ENCODE measurements at places on chromosomes 7 and 10. TPM values are rescaled to one million over a fixed set of nuclear protein-coding genes. Genes with fewer than 3 reads are reported as not detected.

DNA sequence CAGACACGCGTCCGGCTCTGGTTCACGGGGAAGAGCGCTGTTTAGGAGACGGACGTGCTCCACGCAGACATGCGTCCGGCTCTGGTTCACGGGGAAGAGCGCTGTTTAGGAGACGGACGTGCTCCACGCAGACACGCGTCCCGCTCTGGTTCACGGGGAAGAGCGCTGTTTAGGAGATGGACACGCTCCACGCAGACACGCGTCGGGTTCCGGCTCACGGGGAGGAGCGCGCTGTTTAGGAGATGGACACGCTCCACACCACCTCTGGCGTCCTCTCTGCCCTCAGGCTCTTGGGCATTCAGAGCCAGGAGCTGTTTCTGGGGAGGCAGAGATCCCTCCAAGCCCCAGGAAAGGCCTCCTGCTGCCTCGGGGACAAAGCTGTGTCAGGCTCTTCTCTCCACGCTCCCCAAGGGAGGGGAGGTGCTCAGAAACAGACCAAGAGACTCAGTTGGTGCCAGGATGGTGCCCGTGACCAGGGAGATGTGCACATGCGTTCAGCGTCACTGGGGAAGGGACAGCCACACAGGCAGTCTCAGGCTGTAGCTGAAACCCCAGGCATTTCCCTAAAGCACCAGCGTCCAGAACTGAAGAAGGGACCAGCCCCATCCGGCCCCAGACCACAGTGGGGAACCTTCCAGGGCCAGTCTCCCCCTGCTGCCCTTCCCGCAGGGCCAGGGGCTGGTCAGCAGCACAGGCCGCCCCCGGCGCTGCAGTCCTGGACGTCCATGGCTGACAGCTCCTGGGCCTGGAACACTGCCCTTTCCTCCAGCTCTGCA lies 175.6 kb downstream of the ELFN1 start:
- DNase-seq = no peak
- H3K36me3 ChIP-seq = peaks cover 2% of the 10 kb centered on the region
- H3K4me3 ChIP-seq = no peak overlapping the region
- H3K27me3 ChIP-seq = no peaks in the 10 kb centered on the region
- no peak overlapping the region for H3K27ac ChIP-seq
- no peaks in the 10 kb centered on the region for H3K4me1 ChIP-seq

DNA sequence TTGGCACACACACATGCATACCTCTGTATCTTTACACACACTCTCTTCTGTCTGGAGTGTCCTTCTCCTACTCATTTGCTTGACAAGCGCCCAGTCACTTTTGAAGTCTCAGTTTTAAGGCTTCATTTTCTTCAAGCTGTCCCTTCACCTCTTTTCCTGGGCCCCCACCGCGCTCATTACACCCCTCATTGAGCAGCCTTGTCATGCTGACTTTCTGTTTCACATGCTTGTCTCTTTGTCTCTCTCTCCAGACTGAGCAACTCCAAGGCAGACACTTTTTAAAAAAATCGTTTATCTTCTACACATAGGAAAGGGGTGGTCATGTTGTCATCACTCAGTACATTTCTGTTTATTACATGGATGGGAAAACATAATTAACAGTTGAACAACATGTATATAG lies 225.2 kb upstream of the FZD1 start:
- no peaks in the 10 kb centered on the region for H3K36me3 ChIP-seq
- no peak overlapping the region for H3K27ac ChIP-seq
- no peaks in the 10 kb centered on the region for H3K4me1 ChIP-seq
- H3K27me3 ChIP-seq = no peaks in the 10 kb centered on the region
- no peak overlapping the region for H3K4me3 ChIP-seq
- DNase-seq = no peak

GRCh38 chr10:10320956-10321355 lies 696.7 kb upstream of the CELF2 start:
- no peak overlapping the region for H3K27ac ChIP-seq
- H3K4me3 ChIP-seq = no peak overlapping the region
- no peaks in the 10 kb centered on the region for H3K27me3 ChIP-seq
- no peaks in the 10 kb centered on the region for H3K4me1 ChIP-seq
- no peaks in the 10 kb centered on the region for H3K36me3 ChIP-seq
- DNase-seq = no peak

DNA sequence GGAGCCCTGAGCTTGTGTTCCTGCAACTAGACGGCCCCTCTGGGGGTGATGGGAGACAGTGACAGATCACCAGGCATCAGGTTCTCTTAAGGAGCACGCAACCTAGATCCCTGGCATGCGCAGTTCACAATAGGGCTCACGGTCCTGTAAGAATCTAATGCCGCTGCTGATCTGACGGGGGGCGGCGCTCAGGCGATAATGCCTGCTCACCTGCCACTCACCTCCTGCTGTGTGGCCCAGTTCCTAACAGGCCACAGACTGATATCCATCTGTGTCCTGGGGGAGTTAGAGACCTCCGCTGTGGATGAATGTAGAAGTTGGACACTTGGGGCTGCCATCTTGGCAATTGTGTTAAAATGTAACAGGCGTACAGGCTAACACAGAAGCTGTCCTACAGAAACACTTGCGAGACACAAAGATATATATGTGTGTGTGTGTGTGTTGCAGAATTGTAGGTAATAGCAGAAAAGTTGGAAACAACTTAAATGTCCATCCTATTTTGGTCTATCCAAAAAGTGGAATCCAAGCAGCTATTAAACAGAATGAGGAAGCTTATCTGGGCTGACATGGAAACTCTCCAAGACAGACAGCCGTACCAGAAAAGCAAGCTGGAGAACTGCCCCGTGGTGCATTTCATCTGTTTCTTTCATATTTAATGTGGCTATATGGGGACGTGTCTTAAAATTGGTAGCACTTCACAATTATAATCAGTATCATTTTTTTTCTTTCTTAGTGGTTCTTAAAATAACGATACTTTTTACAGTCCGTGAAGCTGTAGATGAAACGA lies 82.8 kb downstream of the MKI67 start:
- H3K27ac ChIP-seq = no peak overlapping the region
- peaks cover 48% of the 10 kb centered on the region for H3K4me1 ChIP-seq
- H3K4me3 ChIP-seq = no peak overlapping the region
- DNase-seq = no peak

GRCh38 chr10:74824900-74825370 lies 1.5 kb upstream of the KAT6B start:
- peak; percentile 63 for DNase-seq
- peak overlapping the region; percentile 81 for H3K4me3 ChIP-seq
- no peaks in the 10 kb centered on the region for H3K36me3 ChIP-seq
- peaks cover 26% of the 10 kb centered on the region for H3K4me1 ChIP-seq

- DNase-seq = no peak
- no peaks in the 10 kb centered on the region for H3K36me3 ChIP-seq
- no peaks in the 10 kb centered on the region for H3K4me1 ChIP-seq
- no peak overlapping the region for H3K4me3 ChIP-seq
- no peak overlapping the region for H3K27ac ChIP-seq
- no peaks in the 10 kb centered on the region for H3K27me3 ChIP-seq
Observed at GRCh38 chr7:125149151-125149550, 219.5 kb upstream of the POT1 start.

The PPP1R3C gene
- not detected for total RNA-seq

The ASNS gene
- total RNA-seq = 13.4 TPM

GRCh38 chr10:86290933-86291615 lies 75.5 kb downstream of the GRID1 start:
- no peaks in the 10 kb centered on the region for H3K4me1 ChIP-seq
- no peak overlapping the region for H3K4me3 ChIP-seq
- no peak overlapping the region for H3K27ac ChIP-seq

The SH2B2 gene
- 2.9 TPM for total RNA-seq

The CALHM3 gene
- total RNA-seq = not detected

GRCh38 chr7:79984210-79984609 lies 150.4 kb upstream of the GNAI1 start:
- H3K4me1 ChIP-seq = no peaks in the 10 kb centered on the region
- no peak overlapping the region for H3K27ac ChIP-seq
- no peaks in the 10 kb centered on the region for H3K27me3 ChIP-seq
- no peak for DNase-seq
- H3K36me3 ChIP-seq = no peaks in the 10 kb centered on the region

- DNase-seq = no peak
- no peak within 1 kb of the TSS for H3K4me3 ChIP-seq
- no peak within 1 kb of the TSS for H3K27ac ChIP-seq
- no peaks in the 10 kb centered on the region for H3K36me3 ChIP-seq
- peaks cover 12% of the 10 kb centered on the region for H3K4me1 ChIP-seq
Observed at GRCh38 chr7:19144661-19145433, at the start of gene FERD3L. TSS of gene FERD3L (minus strand) at chr7:19145421. CDS start at chr7:19145362, 59 bp downstream.

DNA sequence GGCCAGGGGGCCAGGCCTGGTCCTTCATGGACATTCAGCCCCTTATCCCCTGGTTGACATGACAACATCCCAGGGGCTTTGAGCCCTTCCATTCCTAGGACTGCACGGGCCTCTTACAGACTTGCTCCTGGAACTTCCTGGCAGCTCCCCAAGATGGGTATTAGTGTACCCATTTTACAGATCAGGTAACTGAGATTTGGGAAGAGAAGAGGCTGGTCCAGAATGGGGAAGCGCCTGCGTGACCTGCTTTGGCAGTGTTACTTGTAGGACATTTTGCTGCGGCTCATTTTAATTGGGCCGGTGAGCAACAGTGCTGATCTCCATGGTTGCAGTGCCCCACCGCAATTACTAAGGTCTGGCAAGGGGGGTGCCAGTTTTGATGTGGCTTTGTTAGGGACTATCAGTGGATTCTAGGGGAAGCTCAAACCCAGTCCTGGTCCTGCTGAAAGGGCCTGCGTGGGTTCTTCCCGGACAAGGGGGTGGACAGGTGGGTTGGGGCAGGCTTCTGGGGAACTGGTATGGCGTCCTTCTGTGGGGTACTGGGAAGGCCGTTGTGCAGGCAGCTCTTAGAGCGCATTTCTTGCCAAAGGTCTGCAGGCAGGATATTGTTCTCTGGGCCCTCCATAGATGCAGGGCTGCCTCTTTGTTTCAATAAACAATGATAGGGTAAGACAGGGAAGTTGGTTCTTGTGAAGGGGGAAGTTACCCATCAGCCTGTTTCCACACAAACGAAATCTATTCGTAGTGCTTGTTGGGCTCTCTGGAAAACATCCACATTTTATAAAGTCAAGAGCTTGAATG lies 137.6 kb downstream of the RGS10 start:
- DNase-seq = no peak
- no peak overlapping the region for H3K4me3 ChIP-seq
- H3K27me3 ChIP-seq = no peaks in the 10 kb centered on the region

DNA sequence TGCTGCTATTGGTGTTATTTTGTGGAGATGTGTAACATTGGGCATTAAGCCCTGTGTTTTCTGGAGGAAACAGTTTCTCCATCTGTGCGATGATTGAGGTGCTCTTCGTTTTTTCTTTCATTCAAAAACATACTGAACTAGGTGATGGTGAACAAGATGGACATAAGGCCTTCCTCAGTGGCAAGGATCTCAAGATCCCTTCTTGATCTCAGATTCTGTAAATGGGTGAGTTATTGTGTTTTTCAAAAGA lies 759 bp upstream of the ELAPOR2 start:
- H3K4me3 ChIP-seq = peak overlapping the region; percentile 49
- peaks cover 9% of the 10 kb centered on the region for H3K27me3 ChIP-seq
- no peak overlapping the region for H3K27ac ChIP-seq
- H3K4me1 ChIP-seq = peaks cover 11% of the 10 kb centered on the region

- no peak for DNase-seq
- H3K4me1 ChIP-seq = no peaks in the 10 kb centered on the region
- H3K27me3 ChIP-seq = no peaks in the 10 kb centered on the region
- H3K4me3 ChIP-seq = no peak overlapping the region
Observed at GRCh38 chr10:66834802-66835201, 91.0 kb upstream of the LRRTM3 start.

The IFIT1B gene
- total RNA-seq = not detected

- H3K27me3 ChIP-seq = no peaks in the 10 kb centered on the region
- no peak overlapping the region for H3K4me3 ChIP-seq
- peaks cover 14% of the 10 kb centered on the region for H3K4me1 ChIP-seq
- no peak for DNase-seq
Observed at GRCh38 chr7:6012355-6013104, 3.5 kb downstream of the AIMP2 start.

DNA sequence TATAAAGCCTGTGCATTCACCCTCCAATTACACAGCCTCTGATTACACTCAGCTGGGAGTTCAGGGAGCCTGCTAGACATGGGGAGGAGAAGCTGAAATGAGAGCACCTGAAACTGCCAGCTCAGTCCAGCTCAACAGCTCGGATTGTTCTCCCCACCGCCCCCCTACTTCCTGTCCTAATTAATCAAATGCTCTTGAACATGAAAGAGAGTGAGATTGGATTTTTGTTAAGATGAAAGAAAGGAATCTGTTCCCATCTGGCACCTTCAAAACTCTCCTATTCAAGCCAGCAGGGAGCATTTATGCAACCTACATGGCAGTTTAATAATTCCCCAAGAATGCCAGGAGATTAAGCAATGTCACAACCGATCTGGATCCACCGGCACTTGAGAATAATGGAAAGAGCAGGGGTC lies 98.0 kb downstream of the NPSR1 start:
- H3K27me3 ChIP-seq = no peaks in the 10 kb centered on the region

GRCh38 chr10:81848931-81849330 lies 26.1 kb upstream of the NRG3 start:
- no peak overlapping the region for H3K27ac ChIP-seq
- no peak for DNase-seq
- H3K27me3 ChIP-seq = no peaks in the 10 kb centered on the region
- no peaks in the 10 kb centered on the region for H3K36me3 ChIP-seq

GRCh38 chr10:59587083-59587755 lies 122.4 kb downstream of the SLC16A9 start:
- H3K27me3 ChIP-seq = no peaks in the 10 kb centered on the region
- no peak for DNase-seq
- H3K4me3 ChIP-seq = no peak overlapping the region
- no peaks in the 10 kb centered on the region for H3K4me1 ChIP-seq
- no peaks in the 10 kb centered on the region for H3K36me3 ChIP-seq

The PILRA gene
- 18.8 TPM for total RNA-seq

The ACTR1A gene
- 110 TPM for total RNA-seq

- H3K4me1 ChIP-seq = no peaks in the 10 kb centered on the region
- no peak overlapping the region for H3K27ac ChIP-seq
- H3K36me3 ChIP-seq = no peaks in the 10 kb centered on the region
- H3K4me3 ChIP-seq = no peak overlapping the region
- peak; percentile 51 for DNase-seq
Observed at GRCh38 chr10:70903262-70903921, 15.0 kb upstream of the PCBD1 start.

GRCh38 chr10:14353291-14353913 lies 22.7 kb upstream of the FRMD4A start:
- no peaks in the 10 kb centered on the region for H3K4me1 ChIP-seq
- no peaks in the 10 kb centered on the region for H3K36me3 ChIP-seq
- DNase-seq = no peak
- no peak overlapping the region for H3K4me3 ChIP-seq
- no peaks in the 10 kb centered on the region for H3K27me3 ChIP-seq
- no peak overlapping the region for H3K27ac ChIP-seq

The HABP2 gene
- not detected for total RNA-seq

DNA sequence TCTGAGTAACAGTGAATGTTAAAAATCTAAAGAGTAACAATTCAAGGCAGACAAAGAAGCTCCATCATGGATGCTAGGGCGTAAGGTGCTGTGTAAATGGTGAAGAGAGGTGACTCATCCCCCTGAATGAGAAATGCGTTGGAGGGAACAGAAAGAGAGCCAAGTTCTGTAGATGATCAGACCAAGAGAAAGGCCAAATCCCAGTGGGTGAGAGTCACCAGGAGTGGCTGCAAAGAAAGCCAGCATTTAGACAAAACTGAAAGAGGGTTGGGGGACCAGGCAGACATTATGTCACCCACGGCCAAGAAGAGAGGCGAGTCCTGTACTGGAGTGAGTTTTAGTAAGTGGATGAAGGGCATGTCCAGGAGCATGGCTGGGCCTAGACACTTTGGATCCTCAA lies 153.1 kb downstream of the TRIL start:
- H3K36me3 ChIP-seq = no peaks in the 10 kb centered on the region
- H3K27me3 ChIP-seq = no peaks in the 10 kb centered on the region
- no peak for DNase-seq
- H3K4me3 ChIP-seq = no peak overlapping the region
- H3K4me1 ChIP-seq = no peaks in the 10 kb centered on the region
